ENCODE measurements at places on chromosomes 2 and 18.

- no peak for DNase-seq
These were observed 795 bp upstream of the TCF7L1 start for GRCh38 chr2:85132397-85132796.

DNA sequence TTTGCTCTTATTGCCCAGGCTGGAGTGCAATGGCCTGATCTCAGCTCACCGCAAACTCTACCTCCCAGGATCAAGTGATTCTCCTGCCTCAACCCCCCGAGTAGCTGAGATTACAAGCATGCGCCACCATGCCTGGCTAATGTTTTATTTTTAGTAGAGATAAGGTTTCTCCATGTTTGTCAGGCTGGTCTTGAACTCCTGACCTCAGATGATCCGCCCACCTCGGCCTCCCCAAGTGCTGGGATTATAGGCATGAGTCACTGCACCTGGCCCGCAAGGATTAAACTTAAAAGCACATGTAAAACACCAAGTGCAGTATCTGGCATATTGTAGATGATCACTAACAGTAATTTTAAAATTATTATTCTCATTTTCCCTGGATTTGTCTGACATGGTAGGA is 72.9 kb downstream of the C1QL2 start:
- DNase-seq = no peak

DNA sequence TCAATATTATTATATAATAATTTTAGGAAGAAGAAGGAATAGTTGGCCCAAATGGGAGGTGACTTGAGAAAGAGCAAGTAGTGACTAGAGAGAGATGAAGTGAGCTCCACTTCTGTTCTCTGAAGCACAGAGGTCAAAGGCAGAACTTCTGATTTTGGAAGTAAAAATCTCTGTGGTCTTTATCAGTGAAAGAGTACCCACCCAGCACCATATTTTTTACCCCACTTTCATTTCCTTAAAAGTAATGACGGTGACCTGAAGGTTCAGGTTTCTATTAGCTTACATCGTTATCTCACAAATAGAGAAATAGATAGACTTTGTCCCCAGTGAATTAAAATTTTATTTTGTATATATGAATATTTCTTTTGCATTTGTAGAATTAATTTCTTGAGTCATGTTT is 95.3 kb downstream of the CDH7 start:
- no peak for DNase-seq

- DNase-seq = no peak
These were observed 50.7 kb downstream of the DAPL1 start for GRCh38 chr2:158845859-158846258.

- DNase-seq = no peak
These were observed 1343.8 kb upstream of the LRRTM1 start for GRCh38 chr2:81648370-81648769.

DNA sequence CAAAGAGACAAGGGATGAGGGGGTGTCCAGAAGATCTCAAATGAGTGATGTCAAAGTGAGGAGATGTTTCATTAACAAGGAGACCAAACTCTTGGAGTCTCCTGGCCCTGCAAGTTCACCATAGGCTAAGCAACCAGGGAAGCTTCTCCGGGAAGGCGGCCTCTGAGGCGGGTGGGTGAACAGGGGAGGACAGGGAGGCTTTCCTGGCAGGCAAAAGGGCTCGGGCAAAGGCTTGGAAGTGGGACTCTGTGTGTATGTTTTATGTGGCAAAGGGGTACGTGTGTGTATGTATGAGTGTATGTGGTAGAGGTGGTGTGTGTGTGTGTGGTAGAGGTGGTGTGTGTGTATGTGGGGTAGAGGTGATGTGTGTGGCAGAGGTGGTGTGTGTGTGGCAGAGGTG is 163.9 kb downstream of the DYSF start:
- DNase-seq = no peak

DNA sequence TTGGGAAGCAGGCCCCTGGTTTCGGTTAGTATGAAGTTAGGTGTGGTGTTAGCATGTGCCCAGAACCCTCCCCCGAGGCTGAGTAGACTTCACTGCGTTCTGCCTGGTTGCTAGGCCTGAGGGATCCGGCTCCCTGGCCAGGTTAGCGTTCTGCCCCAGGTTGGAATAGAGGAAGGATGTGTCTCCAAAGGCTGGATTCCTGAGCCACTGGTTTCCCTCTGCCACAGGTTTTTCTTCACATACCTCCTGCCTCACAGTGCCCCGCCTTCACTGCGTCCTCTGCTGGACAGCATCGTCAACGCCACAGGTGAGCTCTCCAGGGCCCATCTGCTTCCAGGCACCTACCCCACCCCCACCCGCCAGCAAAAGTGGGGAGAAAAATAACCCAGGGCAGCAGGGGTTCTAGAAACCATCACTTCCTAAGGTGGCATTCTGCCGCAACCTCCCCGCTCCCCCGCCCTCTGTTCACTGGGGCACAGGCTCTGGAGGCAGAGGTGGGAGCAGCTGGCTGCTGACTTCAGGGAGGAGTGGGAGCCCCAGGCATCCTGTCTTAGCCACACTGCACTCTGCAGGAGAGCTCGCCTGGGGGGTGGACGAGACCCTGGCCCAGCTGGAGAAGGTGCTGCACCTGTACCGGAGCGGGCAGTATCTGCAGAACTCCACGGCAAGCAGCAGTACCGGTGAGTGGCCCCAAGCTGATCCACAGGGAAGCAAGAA is 7.1 kb downstream of the PKDCC start:
- no peak for DNase-seq

- DNase-seq = no peak
These were observed 61.5 kb upstream of the RPE start for GRCh38 chr2:209940936-209941335.

DNA sequence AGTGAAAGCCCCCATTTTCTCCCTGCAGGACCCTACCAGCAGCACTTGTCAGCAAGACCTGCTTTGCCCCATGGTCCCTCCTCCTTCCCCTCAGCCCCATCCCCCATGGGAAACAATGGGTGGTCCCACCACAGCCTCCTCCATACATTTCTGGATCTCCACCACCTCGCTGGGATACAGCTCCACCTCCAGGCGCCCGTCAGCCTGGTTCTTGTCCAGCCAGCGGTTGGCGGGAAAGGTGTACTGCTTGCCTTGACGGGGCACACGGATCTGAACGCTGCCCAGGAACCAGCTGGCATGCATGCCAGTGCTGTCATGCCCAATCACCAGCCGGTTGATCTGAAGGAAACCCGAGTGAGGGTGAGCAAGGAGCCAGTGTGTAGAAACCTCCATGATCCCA is 90.9 kb downstream of the LOXHD1 start:
- DNase-seq = no peak

DNA sequence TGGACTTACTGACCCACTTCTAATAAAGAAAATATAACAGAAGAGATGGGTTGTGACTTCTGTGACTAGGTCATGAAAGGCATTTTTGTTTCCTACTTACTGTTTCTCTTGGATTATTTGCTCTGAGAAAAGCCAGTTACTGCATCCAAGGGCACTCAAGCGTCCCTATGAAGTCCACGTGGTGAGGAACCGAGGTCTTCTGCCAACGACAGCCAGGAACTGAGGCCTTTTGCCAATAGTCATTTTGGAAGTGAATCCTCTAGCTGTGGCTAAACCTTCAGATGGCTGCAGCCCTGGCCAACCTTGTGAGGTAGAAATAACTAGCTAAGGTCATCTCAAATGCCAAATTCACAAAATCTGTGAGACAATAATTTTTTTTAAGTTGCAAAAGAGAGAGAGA is 449.8 kb upstream of the RGPD4 start:
- DNase-seq = no peak

- peak; percentile 51 for DNase-seq
These were observed 31.5 kb downstream of the ACVR1C start for GRCh38 chr2:157596992-157597681.
